ENCODE measurements at places on chromosomes 2 and 18. TPM values are rescaled to one million over a fixed set of nuclear protein-coding genes. Genes with fewer than 3 reads are reported as not detected.

RBM43 gene
- polyA plus RNA-seq: 3.4 TPM

ITGA4 gene
- 0.20 TPM for polyA plus RNA-seq

GRB14 gene
- polyA plus RNA-seq: 5.9 TPM

MERTK gene
- 1.1 TPM for polyA plus RNA-seq

TUBB8B gene
- not detected for polyA plus RNA-seq

UGT1A3 gene
- polyA plus RNA-seq: not detected

TMEM37 gene
- not detected for polyA plus RNA-seq

CFC1 gene
- 0.39 TPM for polyA plus RNA-seq

RESP18 gene
- 6.5 TPM for polyA plus RNA-seq

RASGRP3 gene
- 5.7 TPM for polyA plus RNA-seq

RGPD4 gene
- polyA plus RNA-seq: not detected

ACADL gene
- 0.36 TPM for polyA plus RNA-seq

Measured in Purkinje cell (primary cell).